ENCODE measurements at places on chromosomes 6 and 20.
A peak's percentile ranks its signal among the peaks of the same experiment; 100 is the strongest.

DNA sequence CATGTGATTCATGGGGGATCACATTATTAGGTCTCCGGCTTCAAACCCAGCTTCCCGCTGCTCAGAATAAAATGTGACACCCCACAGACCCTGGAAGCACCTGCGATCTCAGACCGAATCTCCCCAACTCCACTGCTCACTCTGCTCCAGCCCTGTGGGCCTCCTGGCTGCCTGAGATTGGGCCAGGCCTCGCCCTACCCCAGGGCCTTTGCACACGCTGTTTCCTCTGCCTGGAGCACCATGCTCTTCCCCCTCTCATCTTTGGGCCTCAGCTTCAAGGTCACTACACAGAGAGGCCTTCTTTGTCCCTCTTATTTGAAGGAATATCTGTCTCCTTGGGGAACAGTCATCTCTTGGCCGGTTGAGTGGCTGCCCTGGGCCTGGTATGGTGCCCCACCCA lies 48.8 kb downstream of the RBM38 start:
- no peak for DNase-seq

- no peak for DNase-seq
Measured at GRCh38 chr6:140538926-140539325, 1164.5 kb upstream of the CITED2 start.

DNA sequence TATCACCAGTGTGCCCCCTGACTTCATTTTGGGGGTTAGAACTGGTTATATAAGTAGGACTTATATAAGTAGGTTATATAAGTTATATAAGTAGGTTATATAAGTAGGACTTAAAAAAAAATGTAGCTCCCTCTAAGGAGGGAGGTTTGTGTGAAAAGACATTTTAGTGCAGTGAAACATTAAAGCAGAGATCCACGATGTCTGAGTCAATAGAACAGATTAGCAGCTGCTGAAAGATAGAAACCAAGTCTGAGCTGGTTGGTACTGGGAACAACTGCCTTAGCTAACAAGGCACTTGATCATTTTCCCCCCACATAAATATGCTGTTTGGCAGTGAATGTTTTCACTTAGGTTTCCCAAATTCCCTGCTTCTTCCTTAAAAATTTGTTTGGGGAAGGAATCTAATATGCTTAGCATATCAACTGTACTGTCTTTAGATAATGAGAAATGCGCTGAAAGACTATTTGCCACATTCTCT lies 2.1 kb upstream of the RPS12 start:
- DNase-seq, result no peak

DNA sequence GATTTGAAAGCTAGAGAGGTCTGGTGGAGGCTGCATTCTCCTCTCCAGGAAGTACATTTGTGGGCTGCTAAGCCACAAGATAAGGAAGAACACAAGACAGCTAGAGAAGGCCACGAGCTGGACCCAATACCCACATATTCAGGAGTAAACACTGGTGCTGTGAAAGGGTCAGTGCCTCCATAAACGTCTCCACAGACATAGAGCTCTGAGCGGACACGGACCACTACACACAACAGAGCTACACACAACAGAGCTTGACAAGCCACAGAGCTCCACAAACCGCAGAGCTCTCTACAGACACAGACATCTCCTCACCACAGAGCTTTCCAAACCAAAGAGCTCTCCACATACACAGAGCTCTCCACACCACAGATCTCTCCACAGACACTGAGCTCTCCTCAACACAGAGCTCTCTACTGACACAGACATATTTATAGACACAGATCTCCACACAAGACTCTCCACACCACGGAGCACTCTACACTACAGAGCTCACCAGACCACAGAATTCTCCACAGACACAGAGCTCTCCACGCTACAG lies 51.9 kb downstream of the ERMARD start:
- DNase-seq, result no peak

DNA sequence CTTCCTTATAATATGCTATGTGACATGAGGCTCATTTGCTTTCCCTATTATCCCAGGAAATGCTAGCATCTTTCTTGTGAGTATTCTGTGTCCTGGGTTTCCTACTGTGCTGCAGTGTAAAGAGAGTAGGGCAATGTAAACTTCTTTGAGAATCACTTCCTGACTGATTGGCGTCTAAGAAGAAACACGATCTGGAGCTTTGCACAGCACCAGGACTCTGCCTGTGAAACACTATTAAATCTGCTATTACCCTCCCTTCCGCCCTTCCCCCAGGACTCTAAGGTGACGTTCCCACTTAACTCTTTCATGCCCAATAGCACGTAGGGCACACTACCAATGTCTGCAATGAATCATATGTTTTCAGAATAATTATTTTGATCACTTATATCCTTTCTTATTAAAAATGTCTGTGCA lies 607.3 kb upstream of the CITED2 start:
- DNase-seq, result peak; percentile 61

GRCh38 chr6:114000069-114000468 lies 29.1 kb upstream of the HDAC2 start:
- no peak for DNase-seq

GRCh38 chr6:43715056-43715788 lies 27.6 kb upstream of the MRPS18A start:
- DNase-seq, result no peak

GRCh38 chr6:88013015-88013414 lies 34.6 kb upstream of the SPACA1 start:
- DNase-seq, result no peak
